ENCODE measurements at places on chromosomes 16 and 17. TPM values are rescaled to one million over a fixed set of nuclear protein-coding genes. Genes with fewer than 3 reads are reported as not detected.
A peak's percentile ranks its signal among the peaks of the same experiment; 100 is the strongest.

The RRAD gene
- total RNA-seq = 0.83 TPM

GRCh38 chr17:6528557-6528956, 27.8 kb downstream of the PITPNM3 start:
- H3K27me3 ChIP-seq = no peaks in the 10 kb centered on the region
- H3K36me3 ChIP-seq = no peaks in the 10 kb centered on the region
- no peak for DNase-seq
- H3K27ac ChIP-seq = no peak overlapping the region
- no peaks in the 10 kb centered on the region for H3K4me1 ChIP-seq

The CDRT15L2 gene
- not detected for total RNA-seq

GRCh38 chr16:3997231-3997841, 116.8 kb upstream of the CREBBP start:
- DNase-seq = no peak
- H3K36me3 ChIP-seq = no peaks in the 10 kb centered on the region
- no peaks in the 10 kb centered on the region for H3K27me3 ChIP-seq
- no peak overlapping the region for H3K27ac ChIP-seq
- H3K4me3 ChIP-seq = no peak overlapping the region

- H3K36me3 ChIP-seq = peaks cover 4% of the 10 kb centered on the region
- H3K27ac ChIP-seq = peak overlapping the region; percentile 94
- H3K27me3 ChIP-seq = peaks cover 22% of the 10 kb centered on the region
- H3K4me1 ChIP-seq = peaks cover 29% of the 10 kb centered on the region
- H3K4me3 ChIP-seq = peak overlapping the region; percentile 96
Measured at GRCh38 chr17:47324224-47325020, 667 bp downstream of the EFCAB13 start.

DNA sequence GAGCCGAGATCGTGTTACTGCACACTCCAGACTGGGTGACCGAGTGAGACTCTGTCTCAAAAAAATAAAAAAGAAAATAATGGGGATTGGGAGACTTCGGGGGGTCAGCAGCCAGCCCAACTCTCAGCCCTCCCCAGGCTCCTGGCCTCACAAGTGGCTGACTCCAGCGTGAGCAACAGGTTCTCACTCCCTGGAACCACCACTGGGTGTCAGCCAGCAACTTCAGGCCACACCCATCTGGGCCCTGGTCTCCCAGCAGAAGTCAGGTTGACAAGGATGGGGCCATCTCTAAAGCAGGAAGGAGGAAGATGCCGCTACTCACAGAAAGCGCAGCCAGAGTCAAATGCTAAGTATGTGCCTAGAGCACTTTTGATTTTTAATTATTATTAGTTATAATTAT, 139.4 kb downstream of the C16orf78 start:
- H3K27me3 ChIP-seq = no peaks in the 10 kb centered on the region
- DNase-seq = no peak
- no peaks in the 10 kb centered on the region for H3K4me1 ChIP-seq

- H3K27me3 ChIP-seq = no peaks in the 10 kb centered on the region
- DNase-seq = no peak
- H3K27ac ChIP-seq = peak overlapping the region; percentile 85
- H3K36me3 ChIP-seq = peaks cover under 1% of the 10 kb centered on the region
- H3K4me1 ChIP-seq = peaks cover 34% of the 10 kb centered on the region
- peak overlapping the region; percentile 83 for H3K4me3 ChIP-seq
Measured at GRCh38 chr16:30562021-30562420, 3.8 kb upstream of the ZNF764 start.

- no peak overlapping the region for H3K4me3 ChIP-seq
- DNase-seq = no peak
- H3K36me3 ChIP-seq = no peaks in the 10 kb centered on the region
- no peak overlapping the region for H3K27ac ChIP-seq
- H3K27me3 ChIP-seq = peaks cover 14% of the 10 kb centered on the region
- peaks cover 4% of the 10 kb centered on the region for H3K4me1 ChIP-seq
Measured at GRCh38 chr17:964876-965275, 14.7 kb downstream of the NXN start.

- H3K4me3 ChIP-seq = no peak overlapping the region
- DNase-seq = no peak
- no peak overlapping the region for H3K27ac ChIP-seq
- H3K27me3 ChIP-seq = peaks cover 16% of the 10 kb centered on the region
- H3K4me1 ChIP-seq = peaks cover 1% of the 10 kb centered on the region
Measured at GRCh38 chr16:69100071-69100691, 5.3 kb upstream of the HAS3 start.

The TMC5 gene
- 0.10 TPM for total RNA-seq
